ENCODE measurements at places on chromosomes 12 and 14.

DNA sequence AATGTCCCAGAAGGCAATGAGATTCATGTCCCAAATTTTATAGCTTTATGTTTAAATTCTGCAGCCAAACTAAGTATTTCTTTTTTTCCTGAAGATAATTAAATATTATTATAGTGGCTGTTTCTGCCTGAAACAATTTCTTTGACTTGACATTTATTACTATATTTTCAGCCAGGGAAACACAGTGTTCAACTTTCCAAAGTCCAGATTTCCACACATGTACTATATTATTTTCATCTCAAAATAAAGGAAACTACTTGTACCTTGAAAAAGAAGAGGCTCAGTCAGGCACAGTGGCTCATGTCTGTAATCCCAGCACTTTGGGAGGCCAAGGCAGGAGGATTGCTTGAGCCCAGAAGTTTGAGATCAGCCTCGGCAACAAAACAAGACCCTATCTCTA lies 77.8 kb upstream of the BTG1 start:
- no peak for DNase-seq

GRCh38 chr12:124213666-124214347 lies 81.1 kb upstream of the RFLNA start:
- no peak for DNase-seq

GRCh38 chr12:131321988-131322387 lies 368.3 kb downstream of the ADGRD1 start:
- DNase-seq: no peak

- DNase-seq: no peak
Measured at GRCh38 chr12:69873429-69873828, 48.4 kb downstream of the MYRFL start.

DNA sequence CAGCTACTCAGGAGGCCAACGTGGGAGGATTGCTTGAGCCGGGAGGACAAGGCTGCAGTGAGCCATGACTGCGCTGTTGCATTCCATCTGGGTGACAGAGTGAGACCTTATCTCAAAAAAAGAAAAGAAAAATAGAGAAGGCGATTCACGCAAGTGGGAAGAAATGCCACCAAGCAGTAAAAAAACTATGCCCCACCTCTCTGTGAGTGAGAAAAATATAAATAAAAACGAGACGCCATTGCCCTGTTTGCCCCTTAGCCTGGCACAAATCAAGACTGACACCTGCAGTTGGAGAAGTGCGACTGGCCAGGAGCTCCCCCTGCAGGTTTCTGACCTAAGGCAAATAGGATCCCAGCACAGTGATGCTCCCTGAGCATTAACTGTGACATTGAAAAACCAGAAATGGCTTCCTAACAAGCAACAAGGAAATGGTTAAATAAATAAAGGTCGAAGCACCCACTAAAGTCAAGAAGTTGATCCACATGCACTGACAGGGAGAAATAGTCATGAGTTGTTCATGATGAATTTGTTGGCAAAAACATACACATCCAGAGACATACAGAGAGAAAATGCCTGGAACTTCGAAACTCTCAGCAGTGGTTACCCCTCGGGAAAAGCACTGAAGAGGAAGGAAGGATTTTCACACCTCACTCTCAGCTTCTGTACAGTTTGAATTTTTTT lies 21.1 kb downstream of the GSC start:
- DNase-seq: peak; percentile 17

GRCh38 chr12:67797185-67797741 lies 148.7 kb downstream of the DYRK2 start:
- DNase-seq: no peak

DNA sequence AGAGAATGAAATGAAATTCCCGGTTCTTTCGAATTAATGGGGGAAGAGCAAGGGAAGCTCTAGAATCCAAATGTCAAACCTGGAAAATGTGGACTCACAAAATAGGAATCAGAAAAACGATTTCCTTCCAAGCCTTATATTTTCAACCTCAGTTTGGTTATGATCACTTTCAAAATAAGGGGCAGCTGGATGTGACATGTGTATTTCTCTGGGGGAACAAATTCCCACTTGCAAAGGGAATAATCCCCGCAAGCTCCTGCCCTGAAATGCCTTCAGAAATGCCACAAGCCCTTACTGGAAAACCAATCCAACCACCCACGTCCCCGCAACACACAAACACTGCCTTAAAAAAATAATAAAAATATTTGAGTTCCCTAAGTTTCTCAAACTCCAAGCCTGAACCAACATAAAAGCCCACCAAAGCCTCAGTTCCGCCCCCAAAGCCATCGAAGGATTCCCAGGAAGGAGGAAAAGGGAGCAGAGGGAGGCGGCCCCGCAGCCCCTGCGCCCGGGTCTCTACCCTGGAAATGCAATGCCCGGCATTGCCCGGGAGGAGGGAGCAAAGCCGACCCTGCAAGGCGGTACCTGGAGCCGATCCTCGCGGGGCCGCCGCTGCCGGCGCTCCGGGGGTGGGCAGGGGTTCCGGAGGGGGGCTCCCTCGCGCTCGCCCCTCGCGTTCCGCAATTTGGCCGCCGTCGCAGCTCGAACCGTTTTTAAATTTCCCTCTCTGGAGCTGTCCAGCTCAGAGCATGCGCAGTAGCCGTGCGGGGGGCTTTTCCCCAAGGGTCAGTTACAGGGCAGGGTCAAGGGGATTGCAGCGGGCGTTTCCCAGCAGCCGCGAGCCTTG lies at the start of gene FOXN4:
Gene FOXN4 (minus strand): TSS at position 751 of the 847 bp plus-strand sequence. CDS start 963 bp downstream, outside the sequence.
- DNase-seq: no peak

GRCh38 chr12:19646599-19646998 lies 207.3 kb downstream of the AEBP2 start:
- no peak for DNase-seq

- DNase-seq: no peak
Measured at GRCh38 chr12:67593041-67593440, 55.5 kb upstream of the DYRK2 start.

GRCh38 chr12:113826805-113827538 lies 139.2 kb downstream of the RBM19 start:
- no peak for DNase-seq

DNA sequence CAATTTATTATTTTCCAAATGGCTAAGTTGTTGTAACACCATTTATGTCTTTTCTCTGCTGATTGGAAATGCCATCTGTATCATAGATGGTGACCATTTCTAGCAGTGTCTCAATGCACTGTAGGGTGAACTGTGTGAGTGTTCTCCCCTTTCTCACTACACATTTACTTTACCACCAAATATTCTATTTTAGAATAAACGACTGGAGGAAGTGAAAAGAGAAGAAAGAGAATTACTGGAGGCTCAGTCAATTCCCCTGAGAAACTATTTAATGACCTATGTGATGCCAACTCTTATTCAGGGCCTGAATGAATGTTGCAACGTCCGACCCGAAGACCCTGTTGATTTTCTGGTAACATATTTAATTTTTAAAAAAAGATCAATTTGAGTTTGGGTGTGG lies 15.5 kb upstream of the PAPOLA start:
- DNase-seq: no peak

DNA sequence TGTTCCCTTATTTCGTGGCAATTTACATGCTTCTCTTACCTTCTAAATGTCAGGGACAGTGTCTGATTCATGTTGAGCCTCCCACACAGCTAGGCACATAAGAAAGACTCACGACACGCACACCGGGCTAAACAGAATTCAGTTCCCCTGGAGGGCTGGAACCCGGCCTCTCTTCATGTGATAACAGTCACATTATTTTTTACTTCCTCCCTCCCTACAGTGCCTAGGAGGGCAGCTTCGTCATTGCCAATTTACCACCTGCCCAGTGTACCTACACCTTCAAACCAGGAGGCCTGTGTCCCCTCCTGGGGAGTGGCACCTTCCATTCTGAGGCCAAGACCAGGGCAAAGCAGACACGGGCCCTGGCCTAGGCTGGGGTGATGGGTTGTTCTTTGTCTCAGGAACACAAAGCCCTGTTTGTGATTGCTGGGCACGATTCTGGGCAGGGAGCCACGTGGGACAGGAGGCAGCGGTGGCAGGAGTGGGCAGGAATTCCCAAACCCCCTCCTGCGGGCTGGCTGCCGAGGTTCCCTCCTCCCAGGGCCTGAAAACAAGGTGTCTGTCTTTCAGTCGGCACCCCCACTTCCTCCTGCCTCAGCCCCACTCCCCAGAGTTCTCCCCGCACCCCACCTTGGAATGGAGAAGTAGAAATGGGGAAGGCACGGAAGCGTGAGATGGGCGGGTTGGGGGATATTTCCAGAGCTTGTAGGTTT lies 6.8 kb upstream of the RASAL1 start:
- no peak for DNase-seq

GRCh38 chr12:80636832-80637231 lies 70.6 kb upstream of the MYF6 start:
- DNase-seq: no peak

GRCh38 chr12:43131301-43131700 lies 420.7 kb downstream of the ADAMTS20 start:
- DNase-seq: no peak

- peak; percentile 26 for DNase-seq
Measured at GRCh38 chr14:100911665-100912316, 8.3 kb upstream of the RTL1 start.

- DNase-seq: no peak
Measured at GRCh38 chr12:122206976-122207375, 3.5 kb downstream of the B3GNT4 start.

DNA sequence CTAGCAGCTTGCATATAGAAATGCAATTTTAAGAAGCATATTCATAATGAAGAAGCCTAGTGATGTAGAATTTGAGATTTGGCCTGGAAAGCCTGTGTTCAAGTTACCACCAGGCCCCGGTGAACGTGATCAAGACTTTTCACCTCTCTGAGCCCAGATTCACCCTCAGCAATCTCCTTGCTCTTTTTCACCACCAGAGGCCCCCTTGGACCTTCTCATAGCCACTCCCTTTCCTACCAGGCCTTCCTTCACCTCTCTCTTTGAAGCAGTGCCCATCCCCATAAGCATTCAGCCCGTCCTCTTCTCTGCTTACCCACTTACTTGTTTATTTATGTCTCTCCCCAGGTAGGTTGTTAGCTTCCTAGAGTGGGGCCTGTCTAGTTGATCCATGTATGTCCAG lies 1280.9 kb downstream of the AACS start:
- no peak for DNase-seq

- DNase-seq: peak; percentile 35
Measured at GRCh38 chr12:123041042-123041531, 60.6 kb downstream of the ARL6IP4 start.

- DNase-seq: no peak
Measured at GRCh38 chr12:43797561-43798217, 8.4 kb downstream of the TWF1 start.

DNA sequence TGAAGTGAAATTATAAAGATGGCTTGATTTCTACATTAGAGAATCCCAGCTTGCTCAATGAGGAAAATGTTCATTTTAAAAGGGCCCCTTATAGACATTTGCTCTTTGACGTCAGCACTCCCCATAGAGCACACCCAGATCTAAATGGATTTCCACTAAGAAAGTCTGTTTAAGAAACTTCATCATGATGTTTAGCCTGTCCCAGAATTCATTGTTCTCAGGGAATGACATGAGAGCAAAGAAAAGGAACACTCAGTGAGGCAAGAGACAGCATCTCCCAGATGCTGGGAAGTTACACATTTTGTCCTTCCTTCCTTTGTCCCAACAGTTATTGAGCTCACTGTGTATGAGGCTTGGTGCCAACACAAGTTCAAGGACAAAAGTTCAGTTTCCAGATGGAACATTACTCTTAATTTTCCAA lies 4.9 kb downstream of the PHLDA1 start:
- no peak for DNase-seq

DNA sequence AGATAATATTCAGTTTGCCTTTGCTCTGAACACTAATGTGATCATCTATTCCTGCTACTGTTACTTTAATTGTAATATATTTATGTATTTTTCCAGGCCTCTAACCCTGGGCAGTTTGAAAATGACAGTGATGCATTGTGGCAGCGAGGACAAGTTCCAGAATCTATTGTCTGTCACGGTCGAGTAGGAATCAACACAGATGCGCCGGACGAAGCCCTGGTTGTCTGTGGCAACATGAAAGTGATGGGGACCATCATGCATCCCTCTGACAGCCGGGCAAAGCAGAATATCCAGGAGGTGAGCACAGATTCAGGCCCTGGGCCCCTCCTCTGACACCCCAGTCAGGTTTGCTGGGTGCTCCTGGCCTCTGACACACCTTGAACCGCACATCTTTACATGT lies 78.5 kb downstream of the MYRFL start:
- DNase-seq: no peak

GRCh38 chr12:92987846-92988621 lies 58.9 kb upstream of the EEA1 start:
- no peak for DNase-seq

DNA sequence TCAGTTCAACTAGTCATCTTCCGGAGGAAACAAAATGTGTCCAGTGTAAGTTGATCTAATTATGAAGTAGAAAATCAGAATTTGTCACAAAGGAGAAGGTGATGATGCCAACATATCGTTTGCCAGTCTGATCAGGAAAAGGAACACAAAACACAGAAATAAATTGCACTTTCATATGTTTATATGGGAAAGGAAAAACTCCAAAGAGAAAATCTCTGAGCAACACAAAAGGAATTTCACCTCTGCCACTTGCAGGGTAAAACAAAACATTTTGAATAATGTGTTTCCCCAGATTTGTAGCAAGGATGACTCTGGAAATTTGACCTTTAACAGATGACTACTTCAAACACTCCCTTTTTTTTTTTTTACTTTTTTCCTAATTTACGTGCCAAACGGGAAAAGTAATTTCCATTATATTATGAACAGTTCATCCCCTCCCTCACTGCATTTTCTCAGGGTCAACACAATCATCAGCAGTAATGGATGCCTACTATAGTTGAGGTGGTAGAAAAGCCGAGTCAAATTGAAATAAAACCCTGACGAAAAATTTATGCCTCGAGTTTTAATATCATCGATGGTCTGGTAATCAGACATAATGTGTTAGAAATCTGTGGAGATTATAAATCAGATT lies 25.6 kb downstream of the MGAT4C start:
- no peak for DNase-seq

- no peak for DNase-seq
Measured at GRCh38 chr14:94728950-94729349, 41.0 kb downstream of the GSC start.

Data from NCI-H2081 (cell line).